Stimulated activated CD4-positive, alpha-beta T cell treated with anti-CD3 and anti-CD28 coated beads, Interleukin-15, amount 100 ng/mL, for 1 hour (primary cell): ENCODE measurements at places on chromosomes 2 and 18.

DNA sequence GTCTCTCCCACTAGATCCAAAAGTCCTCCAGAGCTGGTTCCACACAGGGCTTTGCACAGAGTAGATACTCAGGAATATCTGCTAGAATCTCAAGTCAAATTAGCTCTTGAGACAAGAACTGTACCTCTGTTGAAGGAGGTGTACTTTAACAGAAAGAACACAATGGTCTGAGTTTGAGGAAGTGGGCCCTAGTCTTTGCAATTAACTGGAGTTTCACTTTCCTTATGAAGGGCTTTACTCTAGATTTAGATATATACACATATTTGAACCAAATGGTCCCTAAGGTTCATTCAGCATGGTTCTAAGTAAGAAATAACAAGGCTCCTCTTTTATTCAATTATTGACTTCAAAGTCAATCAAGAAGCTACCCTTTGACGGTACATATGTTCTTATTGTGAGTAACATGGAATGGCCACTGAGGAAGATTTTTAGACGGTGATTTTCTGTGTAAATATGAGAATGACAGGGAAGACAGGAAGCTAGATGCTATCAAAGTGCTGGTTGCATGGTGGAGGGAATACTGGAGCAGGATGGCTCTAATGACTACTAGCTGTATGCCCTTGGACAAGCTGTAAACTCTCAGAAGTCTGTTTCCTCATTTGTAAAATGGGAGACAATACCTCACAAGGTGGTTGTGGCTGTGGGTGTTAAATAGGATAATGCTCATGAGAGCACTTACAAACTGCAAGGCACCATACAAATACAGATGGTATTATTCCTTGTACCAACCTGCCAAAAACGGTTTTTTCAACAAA is 73.5 kb upstream of the SERTAD2 start:
- DNase-seq, result no peak

DNA sequence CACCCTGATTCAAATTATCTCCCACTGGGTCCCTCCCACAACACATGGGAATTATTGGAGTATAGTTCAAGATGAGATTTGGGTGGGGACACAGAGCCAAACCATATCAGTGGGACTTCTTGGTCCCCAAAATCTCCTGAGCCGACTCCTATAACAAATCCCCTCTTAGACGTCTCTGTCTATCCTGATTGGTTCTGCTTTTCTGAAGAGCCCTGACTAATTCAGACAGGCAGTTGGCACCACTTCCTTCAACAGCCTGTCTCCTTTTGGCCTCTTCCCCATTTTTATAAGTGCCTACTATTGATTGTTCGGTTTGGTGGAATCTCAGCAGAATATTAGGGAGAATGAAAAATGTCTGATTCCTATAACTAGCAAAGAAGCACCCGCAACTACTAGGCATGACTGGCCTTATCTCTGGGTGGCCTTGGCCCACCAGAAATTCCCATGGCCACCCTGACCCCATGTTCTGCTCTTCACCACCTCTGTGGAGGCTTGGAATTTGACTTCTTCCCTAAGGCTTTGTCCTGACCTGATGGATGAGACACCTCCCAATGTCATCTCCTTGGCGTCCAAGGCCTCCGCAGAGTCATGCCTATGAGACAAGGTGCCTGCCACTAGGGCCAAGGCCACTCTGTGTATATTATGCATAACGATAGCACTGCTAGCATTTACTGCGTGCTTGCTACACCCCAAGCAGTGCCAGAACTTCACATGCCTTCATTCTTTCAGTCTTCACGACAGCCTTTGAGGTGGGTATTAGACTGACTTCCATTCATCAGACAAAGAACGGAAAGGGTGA is 218.9 kb upstream of the COPS8 start:
- DNase-seq, result no peak

- DNase-seq, result no peak
Measured at GRCh38 chr2:18426174-18426573, 134.3 kb downstream of the RDH14 start.

DNA sequence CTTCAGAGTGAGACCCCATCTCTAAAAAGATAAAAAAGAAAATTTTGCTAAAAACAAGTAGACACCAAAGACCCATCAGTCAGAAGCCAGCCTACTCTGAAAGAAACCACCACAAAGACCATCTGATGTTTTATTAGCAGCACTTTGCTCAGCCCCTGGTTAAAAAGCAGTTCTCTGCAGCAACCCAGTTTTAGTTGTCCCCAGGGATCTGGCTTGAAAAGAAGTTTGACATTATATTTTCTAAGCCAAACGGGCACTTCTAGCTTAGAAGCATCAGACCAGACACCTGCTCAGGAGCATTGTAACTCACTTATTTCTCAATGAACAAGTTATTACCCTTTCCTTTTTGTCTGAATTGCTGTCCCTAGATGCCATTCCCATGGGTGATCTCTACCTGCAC is 164.2 kb upstream of the ETAA1 start:
- no peak for DNase-seq

GRCh38 chr2:58853420-58853819 is 612.3 kb upstream of the FANCL start:
- no peak for DNase-seq
